NCI-H2171 (cell line): ENCODE measurements at places on chromosomes 3 and 15.
A peak's percentile ranks its signal among the peaks of the same experiment; 100 is the strongest.

DNA sequence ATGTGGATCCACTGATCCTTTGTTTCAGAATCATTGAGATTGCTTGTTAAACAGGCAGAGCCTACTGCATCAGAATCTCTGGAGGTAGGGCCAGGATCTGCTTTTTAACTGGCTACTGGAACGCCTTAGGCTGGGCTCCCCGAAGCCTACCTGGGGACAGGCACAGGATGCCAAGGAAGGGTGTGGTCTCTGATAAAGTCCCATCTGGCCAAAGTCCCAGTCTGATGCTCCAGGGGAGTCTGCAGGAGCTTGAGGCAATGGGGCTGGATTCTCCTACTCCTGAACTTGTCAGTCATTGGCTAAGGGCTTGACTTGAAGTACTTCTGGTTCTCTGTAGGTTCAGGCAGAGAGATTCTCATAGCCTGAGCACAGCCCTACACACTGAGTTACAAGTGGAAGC is 22.4 kb upstream of the CCK start:
- no peak for DNase-seq

DNA sequence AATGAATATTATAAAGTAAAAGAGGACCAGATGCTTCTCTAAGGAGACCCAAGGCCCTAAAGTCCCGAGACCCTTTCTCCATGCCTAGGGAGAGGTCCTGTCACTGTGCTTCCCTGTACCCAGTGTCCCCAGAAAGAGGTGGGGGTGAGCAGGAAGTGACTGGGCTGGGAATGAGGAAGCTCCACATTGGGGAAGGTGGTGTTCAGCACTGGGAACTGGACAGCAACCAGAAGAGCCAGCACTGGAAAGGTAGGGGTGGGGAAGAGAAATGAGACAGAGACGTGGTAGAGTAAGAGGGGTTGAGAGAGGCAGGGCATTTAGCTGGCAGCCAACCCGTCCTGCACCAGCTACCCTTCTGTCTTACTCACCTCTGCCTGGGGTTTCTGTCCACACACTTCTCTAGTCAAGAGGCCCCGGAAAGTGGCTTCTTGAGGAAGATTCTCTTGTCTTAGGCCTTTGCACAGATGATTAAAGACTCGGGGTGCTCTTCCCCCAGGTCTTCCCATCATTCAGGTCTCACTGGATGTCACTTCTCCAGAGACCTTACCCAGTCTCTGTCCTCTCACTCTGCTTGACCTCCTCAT is 12.2 kb downstream of the RRP9 start:
- no peak for DNase-seq

- DNase-seq: no peak
Observed at GRCh38 chr15:62853841-62854225, 188.7 kb upstream of the TPM1 start.

DNA sequence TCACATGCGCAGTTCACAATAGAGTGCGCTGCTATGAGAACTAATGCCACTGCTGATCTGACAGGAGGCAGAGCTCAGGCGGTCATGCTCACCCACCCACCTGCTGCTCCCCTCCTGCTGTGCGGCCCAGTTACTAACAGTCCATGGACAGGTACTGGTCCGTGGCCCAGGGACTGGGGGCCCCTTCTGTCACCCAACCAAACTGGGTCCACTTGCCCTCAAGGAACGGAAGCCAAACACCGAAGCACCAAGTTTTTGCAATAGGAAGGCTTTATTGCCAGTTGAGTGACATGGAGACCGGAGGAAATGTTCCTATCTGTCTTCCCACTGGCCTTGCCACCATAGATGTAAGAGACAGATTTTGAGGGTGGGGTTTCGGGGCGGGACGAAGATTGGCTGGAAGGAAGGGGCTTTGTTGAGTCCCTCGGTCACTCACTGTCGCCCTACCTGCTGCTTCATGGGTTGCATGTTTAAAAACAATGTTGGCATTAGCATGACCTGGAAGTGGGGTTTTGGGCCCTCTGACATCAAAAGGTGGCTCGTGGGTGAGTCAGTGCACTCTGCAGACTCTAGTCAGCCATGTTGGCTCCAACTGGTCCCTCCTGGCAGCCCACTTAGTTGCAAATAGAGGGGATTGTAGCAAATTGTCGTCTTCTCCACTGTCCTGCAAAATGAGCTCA is 141.0 kb downstream of the TJP1 start:
- no peak for DNase-seq

GRCh38 chr15:96125721-96126415 is 204.6 kb upstream of the NR2F2 start:
- no peak for DNase-seq

- DNase-seq: peak; percentile 43
Observed at GRCh38 chr3:27721717-27722564, at the start of gene EOMES. Gene EOMES (minus strand): TSS chr3:27722323. CDS start chr3:27722294, 29 bp downstream.

GRCh38 chr3:171614318-171614921 is 154.2 kb upstream of the TNIK start:
- DNase-seq: no peak

- no peak for DNase-seq
Observed at GRCh38 chr15:60605879-60606307, 127.0 kb upstream of the ICE2 start.

DNA sequence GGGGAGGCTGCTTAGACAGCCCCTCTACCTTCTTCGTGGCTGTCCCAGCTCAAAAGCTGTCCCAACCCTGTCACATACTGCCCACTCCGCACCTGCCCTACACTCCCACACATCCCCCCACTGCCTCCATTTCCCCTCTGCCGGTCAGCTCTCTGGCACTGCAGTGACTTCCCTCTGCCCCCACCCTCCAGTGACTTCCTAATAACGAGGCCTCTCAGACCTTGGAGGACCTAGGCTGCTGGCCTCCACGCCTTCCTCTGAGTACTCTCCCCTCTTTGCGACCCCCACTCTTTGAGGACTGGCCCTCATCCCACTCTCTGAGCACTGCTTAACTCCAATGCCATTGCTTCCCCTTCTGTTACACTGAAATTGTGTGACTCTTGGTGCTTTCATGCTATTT is 45.3 kb downstream of the KY start:
- DNase-seq: no peak

GRCh38 chr15:40416056-40416455 is 10.5 kb downstream of the IVD start:
- DNase-seq: no peak

GRCh38 chr3:32831062-32831461 is 13.3 kb downstream of the TRIM71 start:
- DNase-seq: no peak

DNA sequence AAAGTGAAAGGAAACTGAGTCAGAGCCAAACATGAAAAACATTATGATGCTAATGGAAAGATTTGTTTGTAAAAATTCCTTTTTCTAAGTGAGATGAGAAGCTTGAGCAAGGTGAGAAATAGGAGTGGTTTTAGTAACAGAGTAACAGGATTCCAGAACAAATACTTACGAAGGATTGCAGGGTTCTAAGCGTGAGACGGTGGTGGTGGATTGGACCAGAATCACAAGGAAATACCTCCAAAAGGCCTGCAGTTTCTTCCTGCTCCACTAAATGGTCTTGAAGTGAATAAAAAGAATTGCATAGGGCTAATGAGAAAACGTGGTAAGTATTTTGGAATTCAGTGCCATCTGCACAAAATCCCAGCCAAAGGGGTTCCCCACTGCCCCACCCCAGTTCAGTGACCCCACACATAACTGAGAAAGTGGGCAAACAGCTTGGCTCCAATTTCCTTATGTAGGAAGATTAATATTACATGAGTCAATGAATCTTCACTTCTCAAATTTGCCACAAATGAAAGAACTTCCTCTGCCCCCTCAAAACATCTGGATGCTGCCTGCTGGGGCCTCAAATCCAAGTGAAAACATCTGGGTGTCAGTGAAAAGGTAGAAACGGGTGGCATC is 283.8 kb upstream of the NR2F2 start:
- no peak for DNase-seq

DNA sequence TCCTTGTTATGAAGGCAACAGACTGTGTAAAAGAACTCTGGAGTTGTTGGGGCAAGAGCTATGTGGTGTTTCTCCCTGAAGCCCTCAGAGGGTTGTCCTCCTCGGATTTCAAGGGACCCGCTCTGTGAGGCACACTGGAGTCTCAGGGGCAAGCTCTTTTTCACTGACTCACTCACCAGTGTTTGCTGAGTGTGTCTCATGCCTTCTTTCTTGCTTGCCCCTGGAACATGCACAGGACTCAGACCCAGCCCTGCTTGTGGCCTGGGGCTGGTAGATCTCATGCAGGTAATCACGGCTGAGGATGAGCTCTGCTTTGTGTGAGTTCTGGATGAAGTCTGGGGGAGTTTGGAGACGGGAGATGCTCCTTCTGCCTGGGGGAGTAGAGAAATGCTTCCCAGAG is 93.7 kb downstream of the CACNA1D start:
- DNase-seq: no peak

- DNase-seq: no peak
Observed at GRCh38 chr3:180633722-180634121, 31.8 kb downstream of the TTC14 start.

DNA sequence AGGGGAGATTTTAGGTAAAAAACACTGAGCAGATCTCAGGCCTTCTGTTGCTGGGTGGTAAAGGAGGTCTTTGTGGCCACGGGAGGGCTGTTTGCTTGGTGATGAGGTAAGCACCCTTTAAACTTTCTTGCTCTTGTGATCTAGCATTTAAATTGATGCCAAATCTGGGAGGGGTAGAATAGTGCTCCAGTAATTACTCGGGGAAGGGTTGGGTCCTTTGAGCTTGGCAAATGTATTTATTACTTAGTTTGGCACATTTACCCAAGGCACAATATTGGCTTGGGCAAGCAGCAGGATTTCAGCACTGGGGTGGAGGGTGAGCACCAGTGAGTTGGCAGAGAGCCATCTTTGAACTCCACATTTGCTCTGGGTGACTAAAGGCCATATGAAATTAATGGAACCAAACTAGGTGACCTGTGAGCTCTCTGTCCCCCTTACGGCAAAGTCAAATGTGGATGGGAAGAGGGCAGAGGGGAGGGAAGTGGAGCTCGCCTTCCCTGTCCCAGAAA is 185.9 kb upstream of the ONECUT1 start:
- no peak for DNase-seq

DNA sequence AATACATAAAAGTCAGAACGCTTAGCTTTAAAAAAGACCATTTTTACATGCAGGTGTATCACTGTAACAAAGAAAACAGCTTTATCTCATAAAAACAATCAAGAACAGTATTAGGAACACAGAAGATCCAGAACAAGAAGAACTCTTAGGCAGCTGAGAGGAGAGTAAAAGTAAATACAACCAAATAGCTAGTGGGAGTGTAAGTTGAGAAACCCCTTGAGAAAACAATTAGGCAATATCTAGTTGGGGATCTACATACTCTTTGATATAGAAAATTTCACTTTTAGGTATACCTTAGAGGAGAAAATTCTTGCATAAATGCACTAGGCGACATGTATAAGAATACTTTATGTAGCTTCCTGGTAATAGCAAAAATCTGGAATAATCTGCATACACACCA is 7.5 kb downstream of the TMF1 start:
- DNase-seq: no peak

GRCh38 chr3:127339016-127339415 is 51.2 kb upstream of the PRR20G start:
- DNase-seq: no peak

GRCh38 chr3:66830301-66830700 is 167.8 kb upstream of the KBTBD8 start:
- DNase-seq: no peak

DNA sequence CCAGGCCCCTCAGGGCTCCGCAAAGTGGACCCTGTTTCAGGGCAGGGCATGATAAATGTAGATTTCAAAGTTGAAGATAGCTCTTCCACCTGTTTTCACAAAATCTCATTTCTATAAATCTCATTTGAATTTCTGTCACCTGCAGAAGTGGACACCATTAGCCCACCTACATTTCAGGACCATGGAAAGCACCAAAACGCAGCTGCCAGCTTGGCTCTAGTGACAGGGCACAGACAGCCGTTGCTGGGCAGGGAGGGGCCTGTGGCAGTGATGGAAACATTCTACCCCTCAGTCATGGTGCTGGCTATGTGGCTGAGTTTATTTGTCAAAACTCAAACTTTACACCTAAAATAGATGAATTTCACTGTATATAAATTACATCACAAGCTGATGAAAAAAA is 40.4 kb downstream of the PRR23E start:
- DNase-seq: no peak
